ENCODE measurements at places on chromosomes 2 and 18. TPM values are rescaled to one million over a fixed set of nuclear protein-coding genes. Genes with fewer than 3 reads are reported as not detected.
A peak's percentile ranks its signal among the peaks of the same experiment; 100 is the strongest.

GRCh38 chr18:24534271-24534670 lies 73.8 kb downstream of the HRH4 start:
- DNase-seq: no peak

DNA sequence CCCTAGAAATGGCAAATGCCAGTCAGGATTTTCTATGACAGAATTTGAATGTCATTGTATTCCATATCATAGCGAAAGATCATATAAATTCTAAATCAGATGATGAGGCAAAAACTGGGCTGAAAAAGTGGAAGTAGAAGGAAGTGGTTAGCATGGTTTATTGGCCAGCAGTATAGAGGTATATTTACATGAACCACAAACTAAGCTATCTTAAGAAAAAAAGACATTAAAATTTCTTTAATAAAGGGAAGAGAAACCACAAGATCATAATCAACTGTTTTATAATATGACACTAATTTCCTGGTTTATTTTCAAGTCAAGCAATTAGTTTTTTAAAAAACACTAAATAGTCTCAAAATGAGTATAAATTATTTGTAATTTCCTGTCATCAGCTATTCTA lies 123.2 kb upstream of the LRP1B start:
- no peak for DNase-seq

- no peak for DNase-seq
Measured at GRCh38 chr2:145228506-145228905, 708.6 kb upstream of the ZEB2 start.

DNA sequence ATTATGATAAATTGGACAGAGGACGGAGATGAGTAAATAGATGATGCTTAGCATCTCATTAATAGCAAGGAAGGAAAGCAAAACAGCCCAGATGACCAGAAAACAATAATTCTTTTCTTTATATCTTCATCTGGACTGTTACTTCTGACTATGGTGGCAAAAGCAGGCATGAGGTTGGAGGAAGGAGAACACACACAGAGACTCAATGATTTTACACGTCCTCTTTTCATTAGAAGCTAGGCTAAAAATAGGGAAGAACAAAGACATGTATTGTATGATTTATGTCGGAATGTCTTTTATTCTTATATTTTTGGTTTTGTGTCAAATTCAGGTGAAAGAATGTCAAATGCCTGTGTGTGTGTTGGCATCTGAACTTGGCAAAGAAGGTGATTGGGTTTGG lies 137.1 kb downstream of the MAP2 start:
- DNase-seq: no peak

GRCh38 chr2:224983712-224984554 lies 58.3 kb downstream of the DOCK10 start:
- no peak for DNase-seq

ARMC9 gene
- 45.8 TPM for total RNA-seq

- peak; percentile 45 for DNase-seq
Measured at GRCh38 chr2:218885981-218886947, 5.6 kb downstream of the WNT10A start.

GRCh38 chr2:96123290-96123689 lies 6.9 kb upstream of the ADRA2B start:
- no peak for DNase-seq

SLC16A14 gene
- 10.8 TPM for total RNA-seq

GRCh38 chr2:118980573-118980972 lies 38.6 kb downstream of the MARCO start:
- no peak for DNase-seq

GRCh38 chr18:23225503-23225902 lies 90.2 kb downstream of the CABLES1 start:
- no peak for DNase-seq

C2orf80 gene
- not detected for total RNA-seq

TBR1 gene
- total RNA-seq: 0.09 TPM

DNA sequence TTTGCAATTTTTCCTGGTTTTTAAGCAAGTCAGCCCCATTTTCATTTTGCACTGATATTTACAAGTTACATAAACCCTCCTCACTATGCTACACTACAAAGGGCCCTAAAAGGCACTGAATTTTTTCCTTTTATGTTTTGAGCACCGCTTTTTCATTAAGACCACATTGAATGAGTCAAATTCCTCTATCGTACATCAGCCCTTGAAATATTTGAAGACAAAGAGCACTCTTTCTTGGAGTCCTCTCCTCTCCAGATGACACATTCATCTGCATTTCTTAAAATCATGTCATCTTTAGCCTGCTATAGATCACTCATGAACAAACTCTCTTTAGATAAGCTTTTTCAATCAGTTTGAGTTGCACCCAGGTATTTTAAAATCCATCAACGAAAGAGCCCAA lies 306.6 kb upstream of the SOX11 start:
- no peak for DNase-seq

GRCh38 chr2:46188041-46188716 lies 109.0 kb upstream of the EPAS1 start:
- no peak for DNase-seq

DNA sequence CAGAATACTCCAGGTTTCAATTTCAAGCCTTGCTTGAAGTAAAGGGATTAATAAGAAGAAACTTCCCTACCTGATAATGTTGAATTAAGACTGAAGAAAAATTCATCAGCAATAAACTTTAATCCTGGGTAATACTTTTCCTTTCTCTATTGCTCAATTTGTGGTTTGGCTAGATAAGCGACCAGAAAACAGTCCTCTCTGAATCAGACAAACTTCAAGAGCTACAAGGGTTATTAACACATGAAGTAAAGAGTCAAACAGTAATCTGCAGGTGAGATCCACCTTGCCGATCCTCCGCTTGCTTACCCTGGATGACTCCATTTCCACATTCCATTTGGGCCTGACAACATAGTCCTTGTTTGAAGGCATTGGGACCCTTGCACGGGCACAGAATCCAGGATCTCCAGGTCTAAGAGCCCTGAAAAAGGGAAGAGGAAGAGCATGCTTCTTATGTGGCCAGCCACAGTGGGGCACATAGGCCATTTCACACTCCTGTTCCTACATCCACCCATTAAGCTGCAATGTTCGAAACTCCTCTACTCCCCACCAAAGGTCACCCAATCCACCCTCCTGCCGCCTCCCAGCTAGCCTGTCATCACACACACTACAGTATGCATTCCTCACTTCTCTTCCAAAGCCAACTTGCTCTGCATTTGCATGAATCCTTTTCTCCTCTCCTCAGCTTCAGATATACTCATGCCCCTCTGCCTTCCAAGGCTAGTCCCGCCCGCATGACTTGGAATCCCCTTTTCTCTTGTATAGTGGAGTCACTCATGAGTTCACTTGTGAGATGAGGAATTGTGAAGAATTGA lies 39.8 kb downstream of the IWS1 start:
- DNase-seq: no peak

DNA sequence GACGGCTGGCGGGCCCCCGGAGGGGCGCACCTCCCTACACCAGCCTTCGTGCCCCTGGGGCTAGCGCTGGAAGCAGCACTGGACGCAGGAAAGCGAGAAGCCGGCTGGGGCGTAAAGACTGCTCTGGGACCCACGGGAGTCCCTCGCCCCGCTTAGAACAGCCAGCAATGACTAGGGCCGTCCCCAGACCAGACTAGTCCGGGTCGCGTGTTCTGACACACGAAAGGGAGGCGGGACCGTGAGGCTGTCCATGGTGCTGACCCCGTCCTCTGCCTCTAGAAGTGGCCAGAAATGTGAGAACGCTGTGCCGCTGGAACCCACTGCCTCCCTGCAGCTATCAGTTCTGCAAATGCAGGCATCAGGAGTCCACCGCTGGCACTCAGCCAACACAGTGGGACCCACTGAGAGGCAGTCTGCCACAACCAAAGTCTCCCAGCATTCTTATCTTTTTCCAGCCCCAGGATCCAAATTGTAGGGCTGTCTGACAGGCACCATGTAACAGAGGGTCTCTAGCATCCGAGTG lies at the start of gene UCN:
UCN (minus strand) TSS at position 87 of the 523 bp plus-strand sequence. CDS start 550 bp downstream, outside the sequence.
- peak; percentile 88 for DNase-seq

EFHD1 gene
- total RNA-seq: 5.9 TPM

- peak; percentile 42 for DNase-seq
Measured at GRCh38 chr2:134225841-134226240, 28.0 kb upstream of the MGAT5 start.

TNFAIP6 gene
- total RNA-seq: not detected

STAT4 gene
- total RNA-seq: 0.32 TPM

DNA sequence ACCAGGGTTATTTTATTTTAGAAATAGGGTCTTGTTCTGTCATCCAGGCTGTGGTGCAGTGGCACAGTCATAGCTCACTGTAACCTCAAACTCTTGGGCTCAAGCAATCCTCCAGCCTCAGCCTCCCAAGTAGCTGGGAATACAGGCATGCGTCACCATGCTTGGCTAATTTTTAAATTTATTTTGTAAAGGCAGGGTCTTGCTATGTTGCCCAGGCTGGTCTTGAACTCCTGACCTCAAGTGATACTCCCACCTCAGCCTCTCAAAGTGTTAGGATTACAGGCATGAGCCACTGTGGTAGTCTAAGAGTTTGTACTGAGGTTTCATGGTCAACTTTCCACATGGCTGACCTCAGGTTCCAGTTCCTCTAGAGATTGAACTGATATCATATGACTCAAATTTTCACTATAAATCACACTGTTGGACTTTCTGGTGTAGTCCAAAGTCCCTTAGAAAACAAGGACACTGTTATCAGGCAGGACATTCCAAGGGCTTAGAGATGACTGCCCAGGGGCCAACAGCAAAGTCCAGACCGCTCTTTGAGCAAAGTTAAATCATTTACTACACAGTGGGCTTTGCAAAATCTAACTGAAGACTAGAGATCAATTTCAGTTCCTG lies 82.0 kb upstream of the MEX3C start:
- no peak for DNase-seq

GPATCH11 gene
- total RNA-seq: 5.7 TPM

- DNase-seq: peak; percentile 81
Measured at GRCh38 chr18:5456577-5457461, 87.0 kb downstream of the EPB41L3 start.

DNA sequence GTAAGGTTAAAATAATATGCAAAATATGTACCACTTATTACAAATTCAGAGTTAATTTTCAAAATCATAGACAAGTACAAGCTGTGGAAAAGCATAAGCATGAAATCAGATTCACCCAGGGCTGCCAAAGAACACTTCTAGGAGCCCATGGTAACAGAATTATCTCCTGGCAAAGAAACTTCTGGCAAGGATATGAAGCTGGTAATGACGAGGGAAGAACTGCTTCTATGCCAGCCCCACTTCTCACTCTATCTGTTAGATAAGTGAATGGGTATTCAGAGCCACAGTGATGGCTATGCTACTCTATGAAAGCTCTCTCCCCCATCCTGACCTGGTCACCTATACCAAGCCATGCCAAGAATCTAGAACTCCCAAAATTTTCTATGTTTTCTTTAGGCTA lies 36.9 kb upstream of the PDE1A start:
- DNase-seq: no peak
